ENCODE measurements at places on chromosomes 16 and 17.

- no peak for DNase-seq
These were observed 233.1 kb upstream of the WSCD1 start for GRCh38 chr17:5837055-5837491.

DNA sequence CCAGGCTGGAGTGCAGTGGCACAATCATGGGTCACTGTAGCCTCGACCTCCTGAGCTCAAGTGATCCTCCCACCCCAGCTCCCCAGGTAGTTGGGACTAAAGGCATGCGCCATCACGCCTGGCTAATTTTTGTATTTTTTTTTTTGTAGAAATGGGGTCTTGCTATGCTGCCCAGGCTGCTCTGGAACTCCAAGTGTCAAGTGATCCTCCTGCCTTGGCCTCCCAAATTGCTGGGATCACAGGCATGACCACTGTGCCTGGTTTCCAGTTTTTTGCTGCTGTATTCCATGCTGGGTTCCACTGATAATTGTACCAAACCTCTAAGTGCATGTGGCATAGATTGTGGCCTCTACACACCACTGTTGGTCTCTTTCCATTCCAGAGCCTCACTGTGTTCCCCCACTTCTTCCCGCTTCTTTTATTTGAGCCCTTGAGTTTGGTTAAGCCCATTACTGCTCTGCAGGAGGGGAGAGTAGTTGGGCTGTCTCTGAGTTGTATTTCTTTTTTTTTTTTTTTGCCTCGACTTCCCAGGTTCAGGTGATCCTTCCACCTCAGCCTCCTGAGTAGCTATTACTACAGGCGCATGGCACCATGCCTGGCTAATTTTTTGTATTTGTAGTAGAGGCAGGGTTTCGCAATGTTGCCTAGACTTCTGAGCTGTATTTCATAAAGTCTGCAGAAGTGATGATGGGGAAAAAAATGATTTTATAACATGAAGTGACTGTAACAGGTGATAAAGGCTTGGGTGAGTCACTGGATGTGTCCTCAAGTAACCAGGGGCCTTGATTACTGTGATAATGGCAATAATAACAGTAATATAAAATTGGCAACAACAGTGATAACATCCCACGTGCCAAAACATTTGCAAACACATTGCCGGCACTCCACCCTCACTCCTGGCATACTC lies 30.0 kb downstream of the EEF2K start:
- no peak for DNase-seq

DNA sequence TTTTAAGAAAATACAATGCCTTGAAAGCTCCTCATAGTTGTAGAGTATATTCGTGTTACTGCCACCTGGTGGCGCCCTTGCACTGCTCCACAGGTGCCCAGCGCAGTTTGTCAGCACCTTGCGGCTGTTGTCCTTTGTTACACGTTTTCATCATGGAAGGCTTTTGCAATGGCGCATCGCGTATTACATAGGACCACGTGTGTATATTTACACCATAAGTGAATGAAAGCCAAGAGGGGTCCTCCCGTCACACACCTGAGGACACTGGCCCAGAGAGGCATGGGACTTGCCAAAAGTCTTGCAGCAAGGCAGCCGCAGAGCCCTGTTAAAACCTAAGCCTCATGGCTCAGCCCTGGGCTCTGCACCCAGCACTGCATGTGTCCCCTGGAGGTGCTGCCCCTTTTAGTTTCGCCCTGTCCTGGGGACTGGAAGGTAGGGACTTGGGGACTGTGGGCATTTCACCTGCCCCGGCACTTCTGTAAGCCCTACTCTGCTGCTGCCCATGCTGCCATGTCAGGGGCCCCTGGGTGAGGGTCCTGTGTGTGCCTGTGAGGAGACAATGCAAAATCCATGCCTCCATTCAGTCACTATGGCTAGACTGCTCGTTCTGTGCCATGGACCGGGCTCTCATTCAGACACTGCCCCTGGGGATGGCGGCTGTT lies 24.3 kb downstream of the POLR3E start:
- DNase-seq: peak; percentile 55

GRCh38 chr17:78137392-78138203 lies 7.0 kb downstream of the TMC8 start:
- DNase-seq: no peak

GRCh38 chr17:32311028-32311536 lies 30.9 kb downstream of the C17orf75 start:
- no peak for DNase-seq

- DNase-seq: no peak
These were observed 15.7 kb downstream of the CARHSP1 start for GRCh38 chr16:8853150-8853549.

DNA sequence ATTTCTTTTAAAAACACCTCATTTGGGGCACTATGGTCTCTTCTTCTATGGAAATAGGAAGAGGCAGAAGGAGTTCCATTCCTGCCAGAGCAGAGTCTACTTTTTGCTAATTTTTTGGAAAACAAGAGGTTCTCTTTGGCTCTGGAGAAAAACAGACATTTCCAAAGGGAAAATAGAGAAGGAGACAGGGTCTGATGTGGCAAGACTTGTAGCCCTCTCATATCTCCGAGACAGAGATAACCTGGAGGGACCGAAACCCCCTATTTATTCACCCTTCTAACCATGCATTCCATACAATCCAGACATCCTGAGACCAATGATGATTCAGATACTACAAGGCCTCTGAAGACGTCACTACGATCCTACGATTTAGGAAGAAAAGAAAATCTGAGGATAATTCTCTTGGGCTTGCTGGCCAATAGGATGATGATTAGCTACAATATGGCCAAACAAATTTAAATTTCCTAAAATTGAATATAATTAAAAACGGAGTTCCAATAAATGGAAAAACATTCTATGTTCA lies 70.2 kb downstream of the HIC1 start:
- DNase-seq: no peak

- DNase-seq: no peak
These were observed 44.8 kb downstream of the WNT3 start for GRCh38 chr17:46773676-46774075.

GRCh38 chr17:5254903-5255521 lies 20.4 kb upstream of the SCIMP start:
- no peak for DNase-seq

DNA sequence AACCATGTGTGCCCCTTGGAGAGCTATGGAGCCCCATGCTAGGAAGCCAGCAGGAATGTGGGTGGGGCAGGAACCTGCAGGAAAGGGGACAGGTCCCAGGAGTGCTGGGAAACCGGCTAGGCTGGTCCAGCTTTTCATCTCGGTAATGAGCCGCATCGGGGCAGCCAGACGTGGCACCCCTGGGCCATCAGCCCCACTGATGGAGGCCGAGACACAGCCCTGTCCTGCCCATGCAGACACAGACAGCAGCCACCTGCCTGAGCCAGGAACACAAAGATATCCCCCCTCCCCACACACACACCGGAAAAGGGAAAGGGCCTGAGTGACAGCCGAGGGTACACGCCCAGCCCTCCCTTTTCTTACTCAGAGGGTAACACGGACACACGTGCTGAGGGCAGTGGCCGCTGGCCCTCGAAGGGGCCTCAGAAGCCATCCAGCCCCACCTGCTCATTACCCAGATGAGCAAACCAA lies 18.1 kb downstream of the PPL start:
- DNase-seq: no peak

GRCh38 chr16:87840271-87840978 lies 28.9 kb downstream of the SLC7A5 start:
- DNase-seq: no peak

DNA sequence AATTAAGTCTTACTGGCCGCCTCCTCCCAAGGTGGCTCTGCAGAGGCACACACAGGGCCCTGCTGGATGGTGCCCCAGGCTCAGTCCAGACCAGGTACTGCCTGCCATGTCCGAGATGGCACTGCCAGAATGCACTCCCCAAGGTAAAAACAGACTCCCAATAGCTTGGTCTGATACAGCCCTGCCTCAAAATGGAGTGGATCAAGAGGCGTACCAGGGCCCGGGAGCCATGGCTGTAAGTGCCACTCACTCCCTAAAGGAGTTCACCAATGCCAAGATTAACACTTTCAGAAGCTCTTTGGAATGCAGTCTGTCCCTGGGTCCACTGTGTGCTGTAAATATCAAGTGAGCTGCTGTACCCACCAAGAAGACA lies 576 bp upstream of the MYO18A start:
- DNase-seq: no peak

DNA sequence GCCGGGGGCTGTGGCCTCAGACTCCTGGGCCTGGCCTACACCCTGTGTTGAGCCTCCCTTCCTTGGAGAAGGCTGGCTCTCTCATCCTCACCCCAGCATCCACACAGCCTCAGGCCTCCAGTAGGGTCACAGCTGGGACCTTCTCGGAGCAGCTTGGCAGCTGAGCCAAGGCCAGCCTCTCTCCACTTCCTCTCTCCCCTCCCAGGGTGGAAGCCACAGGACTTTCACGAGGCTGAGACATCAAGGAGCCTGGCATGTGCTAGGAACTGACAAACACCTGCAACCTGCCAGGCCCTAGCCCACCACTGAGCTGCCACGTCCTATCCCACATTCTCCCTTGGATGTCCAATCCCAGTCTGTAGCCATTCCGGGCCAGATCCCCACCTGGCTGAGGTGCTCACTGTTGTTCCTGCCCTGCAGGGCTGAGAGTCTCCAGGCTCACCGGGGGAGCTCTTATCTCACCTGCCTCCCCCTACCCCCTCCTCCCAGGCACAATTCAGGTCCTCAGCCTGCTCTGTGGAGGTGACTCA lies 3.1 kb downstream of the MMP15 start:
- no peak for DNase-seq

DNA sequence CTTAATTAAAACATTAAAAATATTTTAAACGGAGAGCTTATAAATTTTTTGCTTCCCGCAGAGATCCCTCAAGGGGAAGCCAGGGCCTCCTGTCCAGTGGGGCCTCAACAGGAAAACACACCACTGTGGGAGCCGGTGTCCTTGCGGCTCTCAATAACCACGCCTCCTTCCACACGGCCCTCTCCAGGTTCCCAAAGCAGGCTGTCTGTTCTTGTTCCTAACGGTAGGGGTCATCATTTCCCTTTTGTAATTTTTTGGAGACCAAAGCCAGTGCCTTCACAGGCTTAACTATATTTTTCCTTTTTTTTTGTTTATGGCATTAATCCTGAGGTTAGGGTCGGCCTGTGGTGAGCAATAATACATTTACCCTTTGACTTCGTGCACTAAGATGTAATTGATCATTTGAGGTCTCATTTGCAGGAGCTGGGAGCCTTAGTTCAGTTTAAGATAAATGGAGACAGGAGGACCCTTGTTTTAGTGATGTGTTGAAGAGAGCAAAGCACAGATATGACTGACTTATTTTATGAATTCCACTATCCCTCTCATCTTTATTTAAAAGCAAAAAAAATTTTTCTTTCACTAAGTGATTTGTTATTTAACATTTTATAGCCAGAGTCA lies 77.5 kb upstream of the N4BP1 start:
- DNase-seq: no peak

- DNase-seq: no peak
These were observed 190.7 kb downstream of the AXIN2 start for GRCh38 chr17:65370669-65371131.

GRCh38 chr17:27379888-27380533 lies 76.2 kb upstream of the KSR1 start:
- no peak for DNase-seq

DNA sequence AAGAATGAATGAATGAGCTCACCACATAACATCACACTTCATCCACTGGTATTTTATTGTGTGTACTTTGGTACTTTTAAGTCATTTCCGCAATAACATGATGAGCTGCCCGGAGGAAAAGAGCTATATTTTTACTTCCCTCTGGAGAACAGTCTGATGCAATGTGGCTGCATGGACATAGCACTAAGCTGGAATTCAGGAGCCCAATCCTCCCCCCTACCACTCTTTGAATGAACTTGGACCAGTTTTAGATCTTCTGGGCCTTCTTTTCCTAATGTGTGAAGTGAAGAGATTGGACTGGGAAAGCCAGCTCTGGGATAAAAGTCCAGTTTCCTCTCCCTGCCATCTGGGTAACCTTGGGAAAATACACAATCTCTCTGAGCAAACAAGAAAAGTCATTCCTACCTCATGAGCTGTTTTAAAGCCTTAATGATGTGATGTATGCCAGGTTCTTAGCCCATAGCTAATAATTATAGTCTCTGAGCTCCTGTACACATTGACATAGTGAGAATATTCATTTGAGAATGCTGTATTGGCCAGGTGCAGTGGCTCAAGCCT lies 79.3 kb downstream of the ABCC12 start:
- DNase-seq: no peak

- DNase-seq: peak; percentile 85
These were observed 47.2 kb downstream of the ARHGAP27 start for GRCh38 chr17:45385331-45385997.

- DNase-seq: no peak
These were observed 18.5 kb downstream of the CCDC42 start for GRCh38 chr17:8725881-8726876.

GRCh38 chr16:86519649-86520316 lies 9.5 kb downstream of the FOXF1 start:
- DNase-seq: peak; percentile 40

DNA sequence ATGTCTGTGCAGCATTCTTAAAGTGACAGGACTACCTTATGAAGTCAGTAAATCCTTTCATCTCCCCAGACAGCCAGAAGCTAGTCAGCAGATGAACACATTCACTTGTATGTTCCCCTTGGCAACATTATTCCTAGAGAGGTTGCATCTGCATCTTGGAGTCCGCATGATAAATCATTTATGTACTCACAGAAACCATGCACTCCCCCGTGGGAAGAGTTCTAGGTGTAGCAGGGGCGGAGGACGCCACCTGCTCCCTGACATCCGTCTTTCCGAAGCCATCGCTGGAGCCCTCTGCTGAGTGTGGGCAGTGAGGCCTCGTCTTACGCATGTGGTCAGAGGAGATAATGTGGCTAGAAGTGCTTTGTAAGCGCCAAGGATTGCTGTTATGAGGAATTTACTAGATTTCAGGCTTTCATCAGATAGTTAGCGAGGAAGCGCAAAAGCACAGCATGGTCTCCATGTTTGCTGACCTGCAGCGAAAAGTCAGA lies 144.5 kb downstream of the RPTOR start:
- no peak for DNase-seq

DNA sequence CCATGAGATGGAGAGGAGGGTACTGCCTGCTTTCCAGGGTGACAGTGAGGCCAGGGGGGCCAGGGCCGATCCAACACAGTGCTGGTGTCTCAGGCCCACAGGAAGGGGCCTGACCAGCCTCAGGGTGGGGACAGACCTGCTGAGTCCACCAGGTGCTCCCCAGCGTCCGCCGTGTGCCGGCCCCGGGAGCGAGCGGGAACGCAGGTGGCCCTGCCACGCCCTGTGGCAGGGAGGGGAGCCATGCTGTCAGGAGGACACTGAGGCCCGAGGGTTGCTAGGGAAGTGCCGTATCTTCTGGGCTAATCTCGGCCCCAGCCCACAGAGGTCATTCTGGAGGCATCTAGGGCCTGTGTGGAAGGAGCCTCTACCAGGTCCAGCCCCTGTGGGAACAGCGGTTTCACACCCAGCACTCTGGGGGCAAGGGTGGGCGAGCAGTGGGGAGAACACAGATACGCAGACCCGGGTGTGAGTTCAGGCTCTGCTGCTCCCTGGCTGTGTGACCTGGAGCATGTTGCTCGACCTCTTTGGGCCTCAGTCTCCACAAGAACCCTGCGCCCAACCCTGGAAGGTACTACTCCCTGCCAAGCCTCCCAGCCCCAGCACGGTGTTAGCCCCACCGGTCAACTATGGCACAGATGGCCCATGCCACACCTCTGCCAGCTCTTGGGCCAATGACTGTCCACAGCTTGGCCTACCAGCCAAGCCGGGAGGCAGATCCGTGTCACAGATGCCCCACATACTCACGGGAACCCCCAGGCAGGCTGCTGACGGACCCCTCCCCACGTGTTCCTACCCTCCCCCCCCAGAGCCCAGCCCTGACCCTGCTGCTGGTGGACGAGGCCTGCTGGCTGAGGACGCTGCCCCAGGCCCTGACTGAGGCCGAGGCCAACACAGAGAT lies 43.9 kb upstream of the ZC3H18 start:
- no peak for DNase-seq

Measured in activated T-helper 9 cell treated with anti-CD3 and anti-CD28 coated beads, Interleukin-2, amount 50 U/mL, for 16 hours (primary cell).